ENCODE measurements at places on chromosomes 11 and 22. TPM values are rescaled to one million over a fixed set of nuclear protein-coding genes. Genes with fewer than 3 reads are reported as not detected.
A peak's percentile ranks its signal among the peaks of the same experiment; 100 is the strongest.

GRCh38 chr11:112949781-112950575, 11.2 kb upstream of the NCAM1 start:
- DNase-seq, result no peak

GRCh38 chr11:24521601-24522000, 24.7 kb downstream of the LUZP2 start:
- no peak for DNase-seq

DNA sequence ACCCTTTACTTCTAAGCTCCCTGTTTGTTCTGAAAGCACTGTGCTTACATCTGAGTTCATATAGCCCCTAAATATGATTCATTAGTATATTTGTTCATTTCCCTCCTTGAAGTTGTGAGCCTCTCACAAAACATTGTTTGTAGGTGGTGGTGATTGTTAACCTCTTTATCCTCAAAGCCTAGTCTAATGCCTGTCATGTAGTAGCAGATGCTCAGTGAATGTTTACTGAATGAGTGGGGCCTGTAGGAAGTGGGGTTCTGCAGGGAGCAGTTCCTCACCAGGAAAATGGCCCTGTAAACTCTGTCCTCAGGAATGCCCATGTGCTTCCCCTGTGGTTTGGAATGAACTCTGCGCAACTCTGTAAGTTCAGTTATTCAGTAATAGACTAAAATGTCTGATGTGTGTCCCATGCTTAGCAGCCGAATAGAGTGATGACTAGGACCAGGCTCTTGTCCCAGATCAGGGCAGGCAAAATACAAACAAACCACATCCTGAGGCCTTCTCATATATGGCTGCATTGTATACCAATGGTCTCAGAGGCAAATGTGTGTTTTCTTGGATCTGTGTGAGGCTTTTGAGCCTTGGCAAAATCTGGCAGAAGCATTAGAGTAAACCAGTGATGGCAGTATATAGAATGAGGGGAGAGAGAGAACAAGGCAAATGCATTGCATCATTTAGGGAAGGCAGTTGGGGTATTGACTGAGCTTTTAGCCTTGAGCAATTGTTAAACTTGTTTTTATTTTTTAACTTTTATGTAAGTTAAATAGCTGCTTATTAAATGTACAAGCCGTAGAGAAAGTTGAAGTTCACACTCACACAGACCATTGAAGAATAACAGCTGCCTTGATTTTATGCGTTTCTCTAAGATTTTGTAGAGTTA, 91.4 kb upstream of the BIRC3 start:
- peak; percentile 27 for DNase-seq

DNA sequence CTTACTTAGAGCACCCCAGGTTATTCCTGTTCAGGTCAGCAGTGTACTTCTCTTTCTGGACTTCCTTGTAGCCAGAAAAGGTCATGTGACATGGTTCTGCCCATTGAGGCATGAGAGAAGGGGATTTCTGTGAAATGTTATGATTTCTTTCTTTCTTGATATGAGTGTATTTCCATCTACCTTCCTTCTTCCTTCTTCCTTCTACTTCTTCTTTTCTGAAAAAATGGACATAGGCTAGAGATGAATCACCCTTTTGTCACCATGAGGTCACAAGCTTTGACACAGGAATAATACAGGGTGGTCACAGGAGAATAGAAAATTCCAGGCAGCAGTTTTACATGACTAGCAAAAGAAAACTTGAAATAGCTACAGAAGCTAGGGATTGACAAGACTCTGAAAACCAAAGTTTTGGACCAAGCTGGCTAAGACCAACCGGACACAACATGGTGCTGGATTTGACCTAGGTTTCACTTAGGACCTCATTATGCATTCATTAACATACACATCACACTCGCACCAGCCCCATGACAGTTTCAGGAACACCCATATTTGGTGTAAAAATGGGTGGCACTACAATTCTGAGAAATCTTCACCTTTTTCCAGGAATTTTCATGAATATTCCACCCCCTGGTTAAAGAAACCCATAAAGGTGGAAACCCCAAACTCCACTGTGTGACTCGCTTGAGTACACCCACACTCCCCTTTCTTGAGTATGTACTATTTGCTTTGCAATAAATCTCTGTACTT, 21.2 kb upstream of the MAP6 start:
- no peak for DNase-seq

DNA sequence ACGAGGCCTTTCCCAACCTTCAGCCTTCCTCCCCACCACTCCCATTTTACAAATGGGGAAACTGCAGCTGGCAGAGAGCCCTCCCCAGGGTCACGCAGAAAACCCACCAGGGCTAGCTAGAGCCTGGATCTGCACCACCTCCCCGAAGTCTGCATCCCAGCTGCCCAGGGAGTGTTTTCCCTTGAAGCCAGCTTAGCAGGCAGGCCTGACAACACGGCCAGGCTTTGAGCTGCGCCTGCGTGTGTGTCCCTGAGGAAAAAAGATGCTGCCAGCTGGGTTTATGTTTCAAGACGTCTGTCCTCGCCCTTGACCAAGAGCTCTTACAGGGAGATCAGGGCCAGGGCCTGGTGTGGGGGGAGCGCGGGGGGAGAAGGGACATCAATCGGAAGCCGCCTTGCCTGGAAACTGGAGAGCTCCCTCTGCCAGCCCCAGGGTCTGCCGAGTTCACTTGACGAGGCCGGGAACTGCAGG, 20.3 kb downstream of the WNT11 start:
- no peak for DNase-seq

DNA sequence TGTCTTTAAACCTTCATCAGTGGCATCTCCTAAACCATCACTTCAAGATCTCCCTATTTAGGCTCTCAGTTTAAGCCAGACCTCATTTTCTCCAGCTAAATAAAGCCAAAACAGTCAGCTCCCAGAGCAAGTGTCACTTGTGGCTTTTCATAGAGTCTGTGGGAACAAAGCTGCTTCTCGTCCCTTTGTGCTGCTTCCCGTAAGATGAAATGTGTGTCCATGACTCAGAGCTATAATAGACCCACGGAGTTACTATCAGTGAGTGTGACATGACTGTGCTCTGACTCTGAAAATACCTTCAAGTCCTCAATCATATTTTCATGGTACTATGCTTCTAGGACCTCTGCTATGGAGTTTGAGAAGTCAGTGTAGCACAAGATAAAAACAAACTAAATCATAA, 57.3 kb upstream of the SLN start:
- DNase-seq, result peak; percentile 43

DNA sequence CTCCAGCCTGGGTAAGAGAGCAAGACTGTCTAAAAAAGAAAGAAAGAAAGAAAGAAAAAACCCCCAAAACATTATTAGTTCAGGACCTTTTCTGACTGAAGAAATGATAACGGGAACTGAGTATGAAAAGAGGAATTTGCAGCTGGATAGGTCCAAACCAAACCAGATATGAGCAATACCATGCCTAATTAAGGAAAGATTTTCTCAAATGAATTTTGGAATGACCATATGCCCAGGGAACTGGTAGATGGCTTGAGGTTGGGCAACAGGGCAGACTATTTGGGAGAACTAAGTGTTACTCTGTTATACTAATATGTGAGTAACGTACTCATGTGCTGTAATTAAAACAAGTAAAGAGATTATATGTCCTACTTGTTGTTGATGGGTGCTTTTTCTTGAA, 186.1 kb downstream of the TMEM135 start:
- no peak for DNase-seq

GRCh38 chr11:115363921-115364320, 140.3 kb downstream of the CADM1 start:
- DNase-seq, result no peak

GRCh38 chr11:2387266-2387987, 10.3 kb downstream of the CD81 start:
- DNase-seq, result no peak

GRCh38 chr11:44899959-44900358, 50.7 kb downstream of the TP53I11 start:
- peak; percentile 35 for DNase-seq

DNA sequence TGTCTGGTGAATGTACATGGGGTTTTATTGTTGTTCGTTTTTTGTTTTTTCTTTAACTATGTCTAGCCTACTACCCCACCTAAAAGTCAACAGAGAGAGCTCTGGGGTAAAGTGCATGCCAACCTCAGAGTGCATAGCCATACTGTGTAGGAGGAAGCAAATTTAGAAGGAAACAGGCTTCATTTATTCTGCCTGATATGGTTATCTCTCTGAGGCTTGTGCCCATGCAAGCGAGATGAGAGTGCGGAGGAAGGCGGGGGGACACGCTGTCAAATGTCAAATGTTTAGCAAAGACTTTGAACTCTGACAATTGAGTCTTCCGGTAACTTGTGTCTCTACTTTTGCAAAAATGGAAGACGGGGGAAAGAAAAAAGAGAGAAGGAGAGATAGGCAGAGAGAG, 295.5 kb downstream of the ETS1 start:
- no peak for DNase-seq

GRCh38 chr11:7844986-7845385, 48.2 kb upstream of the OR5P2 start:
- no peak for DNase-seq

- DNase-seq, result no peak
Observed at GRCh38 chr11:17003426-17003825, 10.8 kb downstream of the PLEKHA7 start.

DNA sequence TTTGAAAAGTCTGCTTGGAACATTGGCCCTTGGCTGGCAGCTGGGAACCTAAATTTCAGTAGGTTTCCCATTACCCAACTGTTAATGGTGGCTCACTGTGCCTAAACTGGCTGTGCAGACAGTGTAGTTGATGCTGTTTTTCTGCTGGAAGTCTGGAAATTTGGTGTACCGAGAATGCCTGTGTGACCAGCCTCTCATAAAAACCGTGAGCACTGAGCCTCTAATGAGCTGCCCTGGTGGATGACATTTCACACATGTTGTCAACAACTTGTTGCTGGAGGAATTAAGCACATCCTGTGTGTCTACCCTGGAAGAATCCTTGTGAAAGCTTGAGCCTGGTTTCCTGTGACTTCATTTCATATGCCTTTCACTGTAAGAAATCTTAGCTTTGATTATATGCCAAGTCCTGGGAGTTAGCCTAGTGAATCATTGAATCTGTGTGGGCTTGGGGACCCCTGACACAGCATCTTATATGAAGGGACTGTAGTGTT, 131.1 kb downstream of the LDLRAD3 start:
- peak; percentile 44 for DNase-seq

DNA sequence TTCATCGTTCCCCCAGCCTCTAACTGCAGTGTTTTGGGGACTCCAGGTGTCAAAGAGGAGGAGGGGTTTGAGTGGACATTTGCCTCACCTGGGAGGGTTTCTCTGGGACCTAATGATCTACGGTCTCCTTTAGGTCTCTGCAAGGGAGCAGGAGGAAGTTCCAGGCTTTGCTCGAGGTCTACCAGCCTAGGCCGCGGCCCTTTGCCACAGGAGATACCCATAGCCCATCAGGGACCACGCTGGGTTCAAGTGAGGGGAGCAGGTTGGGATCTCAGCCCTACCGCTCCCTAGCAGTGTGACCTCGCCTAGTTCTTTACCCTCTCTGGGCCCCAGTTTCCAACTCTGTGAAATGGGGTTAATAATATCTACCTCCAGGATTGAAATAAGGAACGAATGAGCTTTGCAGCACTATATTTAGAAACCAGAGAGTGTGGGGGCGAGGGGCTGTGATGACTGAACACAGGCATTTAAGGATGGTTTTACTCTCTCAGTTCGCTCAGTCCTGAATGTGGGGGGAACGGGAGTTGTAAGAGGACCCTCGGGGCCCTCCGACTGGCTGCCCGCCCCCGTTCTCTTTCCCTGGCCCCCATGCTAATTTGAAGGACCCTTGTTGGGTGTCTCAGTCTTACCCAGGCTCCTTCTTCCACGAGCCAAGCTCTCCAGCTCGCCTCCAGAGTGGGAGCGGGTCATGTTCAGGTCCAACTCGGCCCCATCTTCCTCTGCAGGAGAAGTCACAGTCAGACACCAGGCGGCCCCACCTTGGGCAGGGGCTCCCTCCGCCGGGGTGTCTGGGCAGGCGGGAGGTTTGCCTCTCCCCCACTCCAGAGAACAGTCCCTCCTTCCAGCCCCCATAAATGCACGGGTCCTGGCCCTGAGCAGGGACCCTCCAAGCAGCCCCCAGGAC, 11.7 kb downstream of the PDGFB start:
- no peak for DNase-seq

GRCh38 chr11:86874304-86875056, 74.1 kb downstream of the PRSS23 start:
- no peak for DNase-seq

- no peak for DNase-seq
Observed at GRCh38 chr22:37276776-37277175, 5.5 kb upstream of the CYTH4 start.

DNA sequence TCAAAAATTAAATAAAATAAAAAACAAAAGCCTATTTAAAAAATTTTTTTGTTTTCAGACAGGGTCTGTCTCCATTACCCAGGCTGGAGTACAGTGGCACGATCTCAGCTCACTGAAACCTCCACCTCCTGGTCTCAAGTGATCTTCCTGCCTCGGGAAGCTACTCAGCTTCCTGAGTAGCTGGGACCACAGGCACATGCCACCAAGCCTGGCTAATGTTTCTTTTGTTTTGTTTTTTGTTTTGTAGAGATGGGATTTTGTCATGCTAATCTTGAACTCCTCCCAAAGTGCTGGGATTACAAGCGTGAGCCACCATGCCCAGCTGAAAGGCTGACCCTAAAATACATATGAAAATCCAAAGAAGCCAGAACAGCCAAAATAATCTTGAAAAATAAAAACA, 20.4 kb upstream of the L3MBTL2 start:
- DNase-seq, result no peak

- no peak for DNase-seq
Observed at GRCh38 chr11:96085319-96085930, 161.5 kb upstream of the MTMR2 start.

The SF3A1 gene
- total RNA-seq, result 37.2 TPM

The OR6T1 gene
- total RNA-seq, result not detected

The EIF1AD gene
- 84.3 TPM for total RNA-seq

The OVOL1 gene
- not detected for total RNA-seq

The C11orf42 gene
- total RNA-seq, result not detected

The DTX4 gene
- total RNA-seq, result 7.6 TPM

The SLC22A6 gene
- total RNA-seq, result not detected

The MMP8 gene
- total RNA-seq, result not detected

The TMPRSS4 gene
- not detected for total RNA-seq

The RAG2 gene
- not detected for total RNA-seq

The C11orf91 gene
- total RNA-seq, result not detected
